ENCODE measurements at places on chromosomes 11 and 22. TPM values are rescaled to one million over a fixed set of nuclear protein-coding genes. Genes with fewer than 3 reads are reported as not detected.

BID gene
- total RNA-seq, result 17.8 TPM

FXYD6 gene
- total RNA-seq, result not detected

RBM4B gene
- total RNA-seq, result 15.6 TPM

CCDC81 gene
- 0.75 TPM for total RNA-seq

OR52I1 gene
- total RNA-seq, result not detected
